Ovary (tissue), 10 donors: ENCODE measurements at places on chromosomes 5 and 9. TPM values are rescaled to one million over a fixed set of nuclear protein-coding genes. Genes with fewer than 3 reads are reported as not detected.
A peak's percentile ranks its signal among the peaks of the same experiment; 100 is the strongest.

HIGD2A gene
- total RNA-seq, result 100 TPM

IL3 gene
- total RNA-seq, result not detected

DNA sequence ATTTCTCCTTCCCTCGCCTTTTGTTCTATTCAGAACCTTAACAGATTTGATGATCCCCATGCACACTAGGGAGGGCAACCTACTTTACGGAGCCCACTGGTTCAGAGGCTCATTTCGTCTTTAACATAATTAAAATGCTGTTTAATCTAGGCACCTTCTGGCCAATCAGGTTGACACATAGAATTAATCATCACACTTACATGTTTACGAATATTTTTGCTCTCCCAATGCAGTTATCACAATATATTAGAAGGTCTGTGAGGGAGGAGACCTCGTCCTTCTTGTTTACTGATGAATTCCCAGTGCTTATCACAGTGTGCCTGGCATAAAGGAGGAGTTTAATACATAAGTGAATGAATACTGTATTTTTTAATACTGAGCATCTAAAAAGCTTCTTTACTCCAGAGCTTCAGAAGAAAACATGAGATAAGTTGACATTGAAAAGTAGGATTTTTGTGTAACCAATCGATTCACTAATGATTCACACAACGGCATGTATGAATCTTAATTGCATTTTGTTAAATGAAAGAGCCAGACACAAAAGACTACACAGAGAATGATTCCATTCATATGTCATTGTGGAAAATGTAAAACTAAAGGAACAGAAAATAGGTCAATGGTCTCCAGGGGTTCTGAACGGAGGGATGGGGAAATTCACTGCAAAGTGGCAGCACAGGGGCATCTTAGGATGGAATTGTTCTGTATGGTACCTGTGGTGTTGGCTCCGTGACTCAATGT is 78.6 kb upstream of the VCAN start:
- DNase-seq, result no peak
- no peak overlapping the region for H3K27ac ChIP-seq
- no peaks in the 10 kb centered on the region for H3K4me1 ChIP-seq
- no peaks in the 10 kb centered on the region for H3K36me3 ChIP-seq
- H3K27me3 ChIP-seq, result no peaks in the 10 kb centered on the region

DNA sequence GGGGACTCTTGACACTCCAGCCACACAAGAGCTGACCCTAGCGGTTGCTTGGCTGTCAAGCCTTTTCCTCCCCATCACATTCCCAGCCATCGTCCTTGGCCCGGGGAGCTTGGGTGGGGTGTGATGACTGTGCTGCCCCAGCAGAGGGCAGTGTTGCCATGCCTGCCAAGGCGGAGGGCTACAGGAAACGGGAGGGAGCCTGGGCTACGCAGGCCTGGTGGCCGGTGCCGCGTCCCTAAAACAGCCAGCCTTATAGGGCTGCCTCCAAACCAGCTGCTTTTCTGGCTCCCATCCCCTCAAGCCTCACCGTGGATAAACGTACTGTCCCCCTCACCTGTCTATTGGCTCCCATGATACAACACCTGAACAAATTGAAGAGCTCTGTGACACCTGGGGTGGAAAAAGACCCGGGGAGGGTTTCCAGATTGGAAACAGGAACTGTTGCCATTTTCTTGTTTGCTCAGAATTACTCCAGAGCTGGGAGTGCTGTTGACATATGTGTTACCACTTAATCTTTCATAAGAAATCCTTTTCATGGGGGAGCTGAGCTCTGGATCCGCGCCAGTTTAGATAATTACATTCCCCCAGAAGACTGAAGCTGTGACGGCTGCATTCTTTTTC is 72.8 kb upstream of the ASTN2 start:
- no peaks in the 10 kb centered on the region for H3K27me3 ChIP-seq
- no peak overlapping the region for H3K4me3 ChIP-seq
- no peak overlapping the region for H3K27ac ChIP-seq
- H3K4me1 ChIP-seq, result peaks cover 2% of the 10 kb centered on the region
- no peaks in the 10 kb centered on the region for H3K36me3 ChIP-seq
- DNase-seq, result peak; percentile 69

DNA sequence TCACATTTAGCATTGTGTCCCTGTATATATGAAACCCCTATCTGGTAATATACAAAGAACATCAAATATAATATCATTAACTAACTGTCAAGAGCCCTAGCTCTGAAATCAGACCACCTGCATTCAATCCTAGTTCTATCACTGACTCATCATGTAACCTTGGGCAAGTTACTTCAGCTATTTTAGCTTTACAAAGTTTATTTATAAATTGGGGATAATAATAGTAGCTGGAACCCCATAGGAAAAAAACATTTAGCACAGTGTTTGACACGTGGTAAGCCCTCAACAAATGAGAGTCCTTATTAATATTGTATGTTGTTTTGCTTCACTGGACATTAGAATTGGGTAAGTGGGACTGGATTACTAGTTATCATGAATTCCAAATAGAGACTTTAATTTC is 157.5 kb downstream of the EBF1 start:
- no peaks in the 10 kb centered on the region for H3K27me3 ChIP-seq
- H3K36me3 ChIP-seq, result no peaks in the 10 kb centered on the region
- no peak for DNase-seq
- H3K4me3 ChIP-seq, result no peak overlapping the region
- peaks cover 3% of the 10 kb centered on the region for H3K4me1 ChIP-seq
- no peak overlapping the region for H3K27ac ChIP-seq

DNA sequence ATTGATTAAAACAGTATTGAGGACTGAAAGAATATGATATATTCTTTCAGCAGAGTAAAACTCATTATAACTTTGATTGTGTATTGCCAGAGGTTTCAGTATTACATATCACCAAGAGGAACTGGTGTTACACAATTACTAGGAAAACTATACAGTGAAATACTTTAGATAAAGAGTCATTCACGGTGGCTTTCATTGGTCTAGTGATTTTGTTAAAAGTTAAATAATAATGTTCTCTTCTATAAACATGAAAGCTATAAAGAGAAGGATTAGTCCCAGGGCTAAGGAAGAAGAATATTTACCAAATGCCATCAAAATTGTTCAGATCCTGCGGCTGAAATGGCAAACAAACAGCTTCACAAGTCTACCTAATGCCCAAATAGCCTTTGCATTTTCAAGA is 306.2 kb downstream of the SEMA5A start:
- no peaks in the 10 kb centered on the region for H3K36me3 ChIP-seq
- H3K4me3 ChIP-seq, result no peak overlapping the region
- no peaks in the 10 kb centered on the region for H3K4me1 ChIP-seq
- H3K27me3 ChIP-seq, result no peaks in the 10 kb centered on the region
- H3K27ac ChIP-seq, result no peak overlapping the region
- no peak for DNase-seq

GRCh38 chr9:593809-594208 is 247.7 kb upstream of the DMRT1 start:
- no peaks in the 10 kb centered on the region for H3K36me3 ChIP-seq
- H3K4me1 ChIP-seq, result no peaks in the 10 kb centered on the region
- no peak overlapping the region for H3K4me3 ChIP-seq
- no peak overlapping the region for H3K27ac ChIP-seq
- DNase-seq, result no peak
- no peaks in the 10 kb centered on the region for H3K27me3 ChIP-seq

- no peak overlapping the region for H3K27ac ChIP-seq
- DNase-seq, result no peak
- no peaks in the 10 kb centered on the region for H3K27me3 ChIP-seq
- no peak overlapping the region for H3K4me3 ChIP-seq
- H3K4me1 ChIP-seq, result no peaks in the 10 kb centered on the region
Measured at GRCh38 chr9:87229108-87229507, 268.6 kb upstream of the DAPK1 start.
